KG1 (cell line): ENCODE measurements at places on chromosomes 2 and 18.

GRCh38 chr2:104406261-104406726 is 447.6 kb upstream of the POU3F3 start:
- DNase-seq, result no peak

DNA sequence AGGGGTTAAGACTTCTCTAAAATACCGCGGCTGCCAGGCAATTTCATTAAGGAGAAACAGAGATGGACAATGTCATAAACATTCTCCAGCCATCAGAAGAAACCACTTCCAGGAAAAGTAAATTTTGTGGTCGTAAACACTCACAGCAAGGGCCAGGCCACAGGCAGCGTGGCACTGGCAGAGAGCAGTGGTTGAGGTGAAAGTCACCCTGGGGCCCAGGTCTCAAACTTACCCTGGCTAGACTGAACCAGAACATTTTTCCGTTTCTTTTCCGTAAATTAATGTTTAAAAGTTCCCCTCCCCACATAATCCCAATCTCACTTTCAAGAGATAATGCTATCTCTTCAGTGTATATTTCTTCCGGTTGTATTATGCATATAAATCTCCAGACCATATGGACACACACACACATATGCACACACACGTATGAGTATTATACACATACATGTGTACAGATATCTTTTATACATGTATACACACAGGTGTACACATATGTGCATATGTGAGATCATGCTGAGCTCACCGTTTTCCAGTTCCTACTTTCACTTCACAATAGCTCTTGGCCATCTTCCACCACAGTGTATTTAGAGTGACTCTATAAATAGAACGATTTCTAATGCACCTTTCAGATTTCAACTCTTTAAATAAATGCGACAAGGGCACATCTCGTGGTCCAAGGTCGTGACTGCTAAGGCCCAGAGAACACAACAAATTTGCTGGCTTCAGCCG is 90.1 kb downstream of the MALT1 start:
- DNase-seq, result no peak

GRCh38 chr2:142714600-142714999 is 162.9 kb upstream of the KYNU start:
- DNase-seq, result no peak

DNA sequence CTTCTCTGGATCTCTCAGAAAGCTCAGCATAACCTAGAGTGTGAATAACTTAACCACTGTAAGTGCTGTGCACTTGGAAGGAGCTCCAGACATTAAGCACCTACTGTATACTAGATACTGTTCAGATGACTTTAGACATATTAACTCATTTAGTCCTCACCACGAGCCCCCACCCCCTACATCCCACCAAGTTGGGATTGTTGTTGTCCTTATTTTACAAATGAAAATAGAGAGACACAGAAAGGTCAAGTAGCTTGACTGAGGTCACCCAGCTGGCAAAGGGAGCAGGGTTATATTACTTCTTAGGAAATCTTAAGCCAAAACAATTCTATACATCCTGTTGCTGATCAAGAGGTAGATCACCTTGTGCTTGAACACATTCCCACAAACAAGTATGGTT is 234.2 kb upstream of the SMAD2 start:
- no peak for DNase-seq

- DNase-seq, result no peak
These were observed 167.9 kb upstream of the SPATS2L start for GRCh38 chr2:200138391-200139124.

- no peak for DNase-seq
These were observed 514.5 kb upstream of the CDH2 start for GRCh38 chr18:28691496-28691840.

DNA sequence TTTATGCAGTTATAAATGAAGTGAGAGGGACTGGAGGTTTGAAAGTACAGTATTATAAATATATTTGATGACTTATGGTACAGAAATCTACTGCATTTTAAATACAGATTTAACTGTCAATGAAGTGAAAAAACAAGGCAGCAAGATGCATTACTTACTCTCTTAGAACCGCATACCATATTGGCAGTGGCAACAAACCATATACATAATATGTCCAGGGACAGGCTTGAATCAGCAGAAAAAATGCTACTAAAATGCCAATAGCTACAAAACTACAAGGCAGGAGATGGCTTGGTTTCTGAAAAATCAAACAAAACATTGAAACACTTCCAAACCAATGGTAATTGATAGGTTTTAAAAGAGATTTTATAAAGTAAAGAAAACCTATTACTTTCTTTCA is 77.2 kb downstream of the PIGN start:
- no peak for DNase-seq
